Dermis microvascular lymphatic vessel endothelial cell (primary cell): ENCODE measurements at places on chromosomes 5 and 9.

- DNase-seq: no peak
Observed at GRCh38 chr5:24381861-24382489, 262.8 kb downstream of the CDH10 start.

DNA sequence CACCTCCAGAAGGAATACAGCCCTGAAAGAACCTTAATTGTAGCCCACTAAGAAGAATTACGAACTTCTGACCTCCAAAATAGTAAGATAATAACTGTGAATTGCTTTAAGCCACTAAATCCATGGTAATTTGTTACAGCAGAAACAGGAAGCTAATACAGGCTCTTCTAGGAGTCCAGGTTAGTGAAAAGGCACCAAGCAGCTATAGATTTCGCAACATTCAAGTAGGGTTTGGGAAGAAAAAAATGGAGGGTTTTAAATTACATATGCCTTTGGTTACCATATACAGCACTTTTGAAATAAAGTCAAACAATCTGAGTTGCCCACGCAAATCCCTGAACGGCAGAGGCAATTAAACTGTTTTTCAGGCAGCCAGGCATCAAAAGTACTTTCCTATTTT, 1.7 kb upstream of the ACTL7A start:
- DNase-seq: no peak

- DNase-seq: no peak
Observed at GRCh38 chr9:126058591-126058990, 268.0 kb upstream of the MVB12B start.

DNA sequence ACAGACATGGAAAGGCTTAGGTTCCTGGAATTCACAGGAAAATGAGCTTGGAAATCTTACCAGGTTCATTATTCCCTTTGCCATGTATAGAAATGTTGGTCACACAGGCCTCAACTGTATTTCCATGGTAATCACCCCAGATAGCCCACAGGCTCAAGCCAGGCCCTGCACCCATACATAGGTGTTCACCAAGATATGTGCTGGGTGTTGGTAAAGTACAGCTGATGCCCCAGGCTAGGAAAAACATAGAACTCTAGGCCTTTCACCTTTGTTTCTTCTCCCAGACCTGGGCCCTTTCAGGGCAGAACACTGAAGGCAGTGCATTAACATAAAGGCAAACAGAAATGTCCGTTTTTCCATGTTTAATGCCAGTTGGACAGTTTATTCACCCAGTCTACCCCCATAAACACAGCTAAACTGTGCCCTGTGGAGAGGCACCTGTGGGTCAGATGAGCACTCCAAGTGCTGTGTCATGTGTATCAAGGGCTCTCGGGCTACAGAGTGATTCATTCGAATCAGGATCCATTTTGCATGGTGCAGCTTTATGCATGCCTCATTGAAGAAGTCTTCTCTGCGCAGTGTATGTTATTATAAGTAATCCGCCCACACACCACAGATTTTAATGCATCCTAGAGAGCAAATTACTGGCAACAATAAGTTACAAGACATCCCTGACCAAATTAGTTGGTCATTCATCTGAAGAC, 93.4 kb upstream of the SLC30A5 start:
- no peak for DNase-seq

DNA sequence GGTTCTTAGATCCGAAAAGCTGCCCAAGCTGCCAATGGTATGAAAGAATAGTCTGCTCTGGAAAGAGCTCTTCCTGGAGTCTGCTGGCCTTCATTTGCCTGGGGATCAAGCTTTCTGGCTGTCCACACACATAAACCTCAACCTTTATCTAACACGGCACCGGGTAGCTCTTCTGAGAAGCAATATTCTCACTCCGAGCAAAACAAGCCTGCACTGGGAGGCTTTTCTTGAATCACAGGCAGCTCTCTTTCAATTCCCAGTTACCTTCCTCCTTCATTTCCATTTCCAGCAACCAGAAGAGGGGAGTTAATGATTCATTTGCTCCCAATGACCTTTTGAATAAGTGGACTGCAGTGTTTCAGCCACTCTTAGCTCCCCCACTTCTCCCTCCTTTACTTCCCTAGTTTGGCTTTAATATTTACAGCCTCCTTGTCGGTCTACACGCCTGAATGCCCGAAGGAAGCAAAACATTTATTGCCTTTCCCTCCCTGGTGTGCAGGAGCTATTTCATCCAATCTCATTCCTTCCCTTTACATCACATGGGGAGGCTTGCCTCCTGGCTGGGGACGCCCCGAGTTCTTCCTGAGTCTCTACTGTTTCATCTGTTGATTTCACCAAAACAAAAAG, 187.1 kb downstream of the ARHGEF28 start:
- DNase-seq: no peak

GRCh38 chr9:2214707-2215106, 199.6 kb downstream of the SMARCA2 start:
- DNase-seq: no peak

- DNase-seq: no peak
Observed at GRCh38 chr5:69312459-69313160, 20.0 kb downstream of the CCDC125 start.

DNA sequence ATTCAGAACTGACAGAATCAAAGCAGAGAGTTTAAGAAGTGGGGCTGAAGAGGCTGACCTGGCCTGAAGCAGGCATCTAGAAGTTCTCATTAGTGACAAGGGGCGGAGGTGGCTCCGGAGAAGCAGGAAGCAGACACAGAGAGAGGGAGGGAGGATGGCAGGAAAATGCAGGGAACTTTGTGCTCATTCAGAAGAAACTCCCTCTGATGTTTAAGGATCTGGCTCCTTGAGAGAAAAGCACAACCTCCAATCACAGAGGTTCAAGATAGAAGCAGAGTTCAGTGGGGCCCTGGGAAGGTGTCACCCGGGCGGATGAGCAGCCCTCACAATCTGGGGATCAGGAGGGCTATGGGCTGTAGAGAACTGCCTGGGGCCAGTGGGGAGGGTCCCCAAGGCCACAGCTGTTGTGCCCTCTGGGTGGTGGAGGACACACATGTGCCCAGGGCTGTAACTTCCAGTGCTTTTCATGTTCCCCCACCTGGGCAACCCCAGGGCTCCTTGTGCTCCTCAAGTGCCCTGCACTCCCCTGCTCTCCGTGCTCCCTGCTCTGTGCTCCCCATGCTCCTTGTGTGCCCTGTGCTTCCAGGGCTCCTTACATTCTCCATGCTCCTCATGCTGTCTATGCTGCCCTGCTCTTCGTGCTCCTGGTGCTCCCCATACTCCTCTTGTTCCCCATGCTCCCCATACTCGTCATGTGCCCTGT, 51.4 kb downstream of the TRIP13 start:
- DNase-seq: no peak

DNA sequence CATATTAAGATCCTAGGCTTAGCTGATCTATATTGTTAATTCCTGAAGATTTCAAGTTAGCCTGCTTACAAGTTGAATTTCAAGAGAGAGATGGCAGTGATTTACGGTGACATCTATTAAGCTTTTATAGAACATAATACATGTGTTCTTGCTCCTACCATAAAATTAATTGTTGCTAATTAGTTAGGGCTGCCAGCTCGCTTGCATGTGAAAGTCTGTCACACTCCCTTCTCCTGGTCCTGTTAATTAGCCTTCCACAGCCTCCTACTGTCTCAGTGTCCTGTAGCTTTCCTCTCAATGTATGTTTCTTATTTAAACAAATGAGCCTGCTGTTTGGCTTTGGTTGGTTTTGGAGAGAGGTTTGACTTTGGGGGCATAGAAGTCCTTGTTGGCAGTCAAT, 247.2 kb downstream of the NTRK2 start:
- no peak for DNase-seq

GRCh38 chr5:64364426-64364825, 141.4 kb upstream of the RGS7BP start:
- DNase-seq: no peak

DNA sequence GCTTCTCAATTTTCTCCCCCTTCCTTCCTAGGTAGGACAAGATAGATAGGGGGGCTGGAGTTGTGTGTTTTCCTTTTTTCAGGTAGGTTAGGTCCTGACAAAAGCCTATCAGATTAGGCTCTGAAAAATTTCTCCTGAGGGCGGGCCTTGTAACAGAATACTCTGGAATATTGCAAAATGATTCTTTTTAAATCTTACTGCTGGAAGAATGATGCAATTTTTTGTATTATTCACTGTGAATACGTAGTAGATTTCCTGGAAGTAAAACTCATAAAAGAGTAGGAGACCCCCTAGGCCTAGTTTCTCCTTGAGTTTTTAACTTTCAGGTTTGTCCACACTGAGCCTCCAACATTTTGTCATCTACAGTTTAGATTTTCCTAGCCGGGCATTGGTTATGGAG, 1701.8 kb downstream of the EFNA5 start:
- no peak for DNase-seq

GRCh38 chr9:112820881-112821280, 69.8 kb downstream of the SLC46A2 start:
- no peak for DNase-seq

GRCh38 chr9:115855458-115856133, 298.0 kb upstream of the PAPPA start:
- no peak for DNase-seq

DNA sequence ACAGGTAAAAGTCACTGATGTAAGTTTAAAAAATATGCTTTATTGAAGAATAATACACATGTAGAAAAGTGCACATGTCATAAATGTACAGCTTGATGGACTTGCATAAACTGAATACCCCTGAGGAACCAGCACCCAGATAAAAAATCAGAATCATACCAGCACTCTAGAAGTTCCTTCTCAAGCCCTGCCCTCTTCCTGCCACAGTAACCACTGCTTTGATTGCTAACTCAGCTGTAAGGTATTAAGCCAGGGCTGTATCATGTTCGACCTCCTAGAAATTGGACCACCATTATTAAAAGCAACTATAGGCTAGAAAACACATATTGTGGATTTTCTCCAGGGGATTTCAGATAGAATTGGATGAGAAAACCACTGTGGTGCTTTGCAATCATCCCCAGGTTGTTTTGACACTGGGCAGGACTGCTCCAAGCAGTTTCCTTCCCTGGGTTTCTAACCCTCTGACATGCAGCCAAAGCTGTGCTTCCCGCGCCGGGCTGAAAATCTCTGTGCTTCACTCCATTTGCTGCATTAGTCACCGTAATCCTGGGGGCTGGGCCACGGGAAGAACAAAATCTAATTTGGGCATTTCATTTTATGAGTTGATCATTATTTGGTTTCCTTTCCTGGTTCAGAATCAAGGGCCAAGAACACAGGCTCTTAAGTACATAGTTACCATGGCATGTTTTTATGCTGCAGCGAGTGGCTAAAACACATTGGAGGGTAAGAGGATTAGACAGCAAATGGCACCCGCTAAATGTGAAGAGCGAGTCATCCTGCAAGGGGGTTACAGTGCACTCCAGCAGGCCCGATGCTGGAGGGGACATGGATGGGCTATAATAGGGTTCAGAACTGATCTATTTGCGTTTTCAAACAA, 139.4 kb upstream of the IL12B start:
- no peak for DNase-seq

DNA sequence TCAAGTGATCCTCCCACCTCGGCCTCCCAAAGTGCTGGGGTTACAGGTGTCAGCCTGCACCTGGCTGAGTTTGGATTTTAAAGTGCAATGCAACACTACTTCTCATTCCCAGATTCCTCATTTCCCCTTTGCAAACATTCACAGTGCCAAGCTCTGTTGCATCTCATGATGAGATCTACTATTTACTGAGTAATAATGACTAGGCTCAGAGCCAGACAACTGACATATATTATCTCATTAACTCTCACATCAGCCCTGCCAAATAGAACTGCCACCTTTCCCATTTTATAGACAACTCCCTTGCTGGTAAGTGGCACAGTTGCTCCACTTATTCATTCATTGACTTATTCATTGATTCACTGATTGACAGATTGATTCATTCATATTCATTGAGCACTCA, 7.0 kb downstream of the PDE6A start:
- no peak for DNase-seq
